ENCODE measurements at places on chromosomes 12 and 14.

DNA sequence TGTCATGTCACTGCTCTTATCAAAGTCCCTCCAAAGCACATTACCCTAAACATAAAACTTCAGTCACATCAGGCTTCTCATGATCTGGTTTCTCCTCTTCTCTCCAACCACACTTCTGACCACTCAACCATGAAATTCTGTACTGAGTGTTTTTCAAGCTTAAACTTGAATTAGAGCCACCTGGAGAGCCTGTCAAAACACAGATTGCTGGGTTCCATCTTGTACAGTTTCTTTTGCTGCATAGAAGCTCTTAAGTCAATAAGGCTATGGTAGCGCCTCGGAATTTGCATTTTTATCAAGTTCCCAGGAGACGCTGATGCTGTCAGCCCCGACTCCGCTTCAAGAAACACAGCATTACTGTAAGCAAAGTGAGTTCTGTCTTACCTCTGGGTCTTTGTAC lies 16.4 kb upstream of the SRRM4 start:
- no peaks in the 10 kb centered on the region for H3K4me1 ChIP-seq
- H3K36me3 ChIP-seq, result no peaks in the 10 kb centered on the region
- H3K4me3 ChIP-seq, result no peak overlapping the region
- no peak for DNase-seq
- H3K27ac ChIP-seq, result no peak overlapping the region

- no peaks in the 10 kb centered on the region for H3K36me3 ChIP-seq
- peak; percentile 80 for DNase-seq
- H3K4me1 ChIP-seq, result peaks cover 34% of the 10 kb centered on the region
- H3K4me3 ChIP-seq, result peak overlapping the region; percentile 93
- peak overlapping the region; percentile 91 for H3K27ac ChIP-seq
Measured at GRCh38 chr12:65170209-65170881, 962 bp downstream of the LEMD3 start.

DNA sequence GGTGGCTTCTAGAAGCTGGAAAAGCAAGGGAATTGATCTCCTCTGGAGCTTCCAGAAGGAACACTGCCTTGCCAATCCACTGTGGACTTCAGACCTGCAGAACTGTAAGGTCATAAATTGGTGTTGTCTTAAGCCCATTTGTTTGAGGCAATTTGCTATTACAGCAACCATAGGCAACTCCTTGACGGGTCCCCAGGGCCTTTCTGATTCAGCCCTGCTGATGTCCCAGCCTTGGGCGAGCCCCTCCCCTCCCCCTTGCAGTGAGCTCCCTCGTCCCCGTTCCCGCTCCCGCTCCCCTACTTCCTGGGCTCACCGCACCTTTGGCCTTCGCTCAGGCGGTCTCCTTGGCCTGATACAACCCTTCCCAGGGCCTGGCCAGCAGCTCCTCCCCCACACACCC lies 18.9 kb upstream of the DIO3 start:
- no peak for DNase-seq
- H3K27me3 ChIP-seq, result no peaks in the 10 kb centered on the region
- H3K36me3 ChIP-seq, result no peaks in the 10 kb centered on the region
- no peak overlapping the region for H3K27ac ChIP-seq

DNA sequence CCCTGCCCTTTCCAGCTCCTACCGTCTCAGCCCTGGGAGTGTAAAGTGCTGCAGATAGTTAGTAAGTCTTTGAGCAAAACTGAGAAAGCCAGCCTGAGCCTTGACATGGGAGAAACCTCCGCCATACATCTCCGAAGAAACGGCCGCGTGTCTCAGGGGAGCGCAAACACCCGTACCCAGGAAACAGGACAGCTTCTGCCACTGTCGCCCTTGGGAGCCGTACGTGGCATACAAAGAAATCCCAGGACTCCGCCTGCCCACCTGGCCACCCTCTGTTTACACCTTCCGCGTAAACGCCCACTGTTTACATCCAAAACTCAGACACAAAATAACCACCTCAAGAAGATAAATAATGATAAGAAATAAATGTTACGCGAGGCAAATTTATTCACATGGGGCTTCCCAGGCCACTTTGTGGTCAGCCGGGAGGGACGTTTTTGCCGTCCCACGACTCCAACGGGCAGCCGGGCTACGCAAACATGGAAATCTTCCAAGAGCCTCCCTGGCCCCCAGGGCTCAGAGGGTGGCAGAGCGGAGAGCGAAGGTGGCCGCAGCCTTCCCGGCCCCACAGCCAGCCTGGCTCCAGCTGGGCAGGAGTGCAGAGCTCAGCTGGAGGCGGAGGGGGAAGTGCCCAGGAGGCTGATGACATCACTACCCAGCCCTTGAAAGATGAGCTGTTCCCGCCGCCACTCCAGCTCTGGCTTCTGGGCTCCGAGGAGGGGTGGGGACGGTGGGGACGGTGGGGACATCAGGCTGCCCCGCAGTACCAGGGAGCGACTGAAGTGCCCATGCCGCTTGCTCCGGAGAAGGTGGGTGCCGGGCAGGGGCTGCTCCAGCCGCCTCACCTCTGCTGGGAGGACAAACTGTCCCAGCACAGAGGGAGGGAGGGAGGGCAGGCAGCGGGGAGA lies at the start of gene BDKRB2:
BDKRB2 (plus strand) TSS at position 689 of the 908 bp plus-strand sequence. CDS start 32,269 bp downstream, outside the sequence.
- no peak within 1 kb of the TSS for H3K27ac ChIP-seq
- no peak for DNase-seq
- H3K27me3 ChIP-seq, result no peaks in the 10 kb centered on the region
- H3K4me1 ChIP-seq, result peaks cover 10% of the 10 kb centered on the region
- H3K4me3 ChIP-seq, result no peak within 1 kb of the TSS

DNA sequence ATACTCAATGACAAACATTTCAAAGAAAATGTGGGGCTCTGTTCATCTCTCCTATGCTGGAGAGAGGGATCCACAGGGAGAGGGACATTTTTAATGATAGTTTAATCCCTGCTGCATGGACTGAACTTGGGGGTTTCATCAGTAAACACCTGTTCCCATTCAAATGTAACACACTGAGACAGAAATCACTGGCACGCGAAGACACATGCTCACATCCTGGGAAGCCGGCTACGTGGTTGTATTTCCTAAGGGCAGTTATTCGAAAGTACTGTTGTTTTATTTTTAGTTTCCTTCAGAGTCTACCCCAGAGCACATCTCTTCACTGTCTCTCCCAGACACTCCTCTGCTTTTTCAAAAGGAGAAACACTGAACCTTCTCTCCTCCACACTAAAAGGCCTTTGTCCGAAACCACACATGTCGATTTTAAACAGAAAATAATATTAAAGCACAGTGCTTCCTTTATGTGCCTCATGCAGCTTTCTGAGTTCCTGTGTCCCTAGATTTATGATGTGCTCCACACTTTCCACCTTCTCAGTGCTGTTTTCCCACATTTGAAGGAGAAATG lies 52.8 kb downstream of the PTHLH start:
- H3K4me3 ChIP-seq, result no peak overlapping the region
- peaks cover 9% of the 10 kb centered on the region for H3K4me1 ChIP-seq
- H3K27ac ChIP-seq, result no peak overlapping the region
- H3K27me3 ChIP-seq, result no peaks in the 10 kb centered on the region

DNA sequence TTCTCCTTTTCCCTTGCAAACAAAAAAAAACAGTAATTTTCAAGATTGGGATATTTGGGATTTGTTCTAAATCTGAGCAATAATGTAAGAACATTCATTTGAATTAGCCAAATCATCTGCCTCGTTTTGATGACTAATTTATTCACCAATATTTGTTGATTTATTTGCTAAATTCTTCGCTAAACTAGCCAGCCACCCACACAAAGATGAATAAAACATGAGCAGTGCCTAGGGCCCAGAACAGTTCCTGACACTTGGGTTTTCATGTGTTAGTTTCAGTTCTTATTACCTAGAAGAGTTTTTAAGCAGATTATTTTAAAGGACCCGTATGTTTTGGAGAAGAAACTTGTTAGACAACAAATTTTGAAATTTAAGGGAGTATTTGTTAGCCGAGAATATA lies 1.4 kb downstream of the ETNK1 start:
- peak overlapping the region; percentile 82 for H3K4me3 ChIP-seq
- no peak for DNase-seq
- H3K27ac ChIP-seq, result peak overlapping the region; percentile 97
- H3K36me3 ChIP-seq, result no peaks in the 10 kb centered on the region
- no peaks in the 10 kb centered on the region for H3K27me3 ChIP-seq
- H3K4me1 ChIP-seq, result peaks cover 7% of the 10 kb centered on the region

DNA sequence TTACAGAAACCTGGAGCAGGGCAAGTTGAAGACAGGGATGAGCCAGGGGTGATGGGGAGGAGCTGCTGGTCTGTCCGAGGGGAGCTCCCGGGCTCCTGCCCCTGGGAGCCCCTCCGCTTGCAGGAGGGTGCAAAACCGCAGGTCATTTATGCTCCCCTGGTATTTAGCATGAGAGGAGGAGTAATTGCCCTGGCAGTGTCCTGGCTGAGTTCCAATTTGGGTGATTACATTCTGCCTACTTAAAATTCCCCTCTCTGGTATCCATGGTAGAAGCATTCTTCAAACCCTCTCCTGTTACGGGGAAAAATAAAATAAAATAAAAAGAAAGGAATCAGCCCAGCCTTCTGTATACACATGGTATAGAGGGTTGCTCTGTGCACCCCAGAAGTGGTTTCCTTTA lies 61.7 kb upstream of the VRK1 start:
- H3K36me3 ChIP-seq, result no peaks in the 10 kb centered on the region
- H3K4me1 ChIP-seq, result peaks cover 2% of the 10 kb centered on the region
- no peak overlapping the region for H3K4me3 ChIP-seq

GRCh38 chr14:91501951-91502930 lies 7.9 kb downstream of the PPP4R3A start:
- DNase-seq, result no peak
- no peaks in the 10 kb centered on the region for H3K27me3 ChIP-seq
- H3K4me3 ChIP-seq, result no peak overlapping the region
- H3K4me1 ChIP-seq, result peaks cover 22% of the 10 kb centered on the region
- no peak overlapping the region for H3K27ac ChIP-seq

DNA sequence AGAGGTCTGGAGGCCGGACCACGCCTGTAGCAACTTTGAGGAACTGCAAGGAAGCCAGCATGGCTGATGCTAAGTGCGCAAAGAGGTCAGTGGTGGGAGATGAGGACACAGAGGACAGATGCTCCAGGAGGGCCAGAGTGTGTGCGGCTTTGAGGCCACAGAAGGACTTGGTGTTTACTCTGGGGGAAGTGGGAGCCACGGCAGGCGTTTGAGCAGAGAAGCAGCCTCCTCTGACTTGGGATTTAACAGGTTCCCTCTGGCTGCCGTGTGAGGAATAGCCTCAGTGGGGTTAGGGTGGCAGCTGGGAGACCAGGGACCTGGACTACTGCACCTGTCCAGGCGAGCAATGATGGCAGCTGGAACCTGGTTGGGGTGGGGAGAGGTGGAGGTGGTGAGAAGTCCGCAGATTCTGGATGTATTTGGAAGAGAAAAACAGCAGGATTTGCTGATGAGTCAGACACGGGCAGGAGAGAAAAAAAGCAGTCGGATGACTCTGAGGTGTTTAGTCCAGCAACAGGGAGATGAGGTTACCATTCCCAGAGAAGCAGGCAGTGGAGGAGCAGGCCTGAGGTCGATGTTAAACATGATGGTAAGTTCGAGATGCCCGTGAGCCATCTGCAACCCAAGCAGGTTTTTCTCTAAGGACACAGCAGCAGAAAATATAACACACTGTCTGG lies 143.5 kb downstream of the SCARB1 start:
- peak overlapping the region; percentile 14 for H3K27ac ChIP-seq
- no peak overlapping the region for H3K4me3 ChIP-seq
- no peaks in the 10 kb centered on the region for H3K27me3 ChIP-seq
- DNase-seq, result no peak

- H3K4me1 ChIP-seq, result no peaks in the 10 kb centered on the region
- no peak overlapping the region for H3K4me3 ChIP-seq
- H3K36me3 ChIP-seq, result peaks cover 26% of the 10 kb centered on the region
- H3K27ac ChIP-seq, result no peak overlapping the region
Measured at GRCh38 chr12:14460212-14460841, 94.8 kb downstream of the ATF7IP start.

- no peaks in the 10 kb centered on the region for H3K36me3 ChIP-seq
- no peaks in the 10 kb centered on the region for H3K27me3 ChIP-seq
- H3K4me3 ChIP-seq, result no peak overlapping the region
- no peaks in the 10 kb centered on the region for H3K4me1 ChIP-seq
Measured at GRCh38 chr12:129103231-129103630, 250.0 kb downstream of the GLT1D1 start.

- no peak for DNase-seq
- H3K4me1 ChIP-seq, result no peaks in the 10 kb centered on the region
- no peak overlapping the region for H3K27ac ChIP-seq
- H3K4me3 ChIP-seq, result no peak overlapping the region
- H3K27me3 ChIP-seq, result peaks cover 2% of the 10 kb centered on the region
Measured at GRCh38 chr14:106694638-106695393, 1168.4 kb downstream of the TMEM121 start.

DNA sequence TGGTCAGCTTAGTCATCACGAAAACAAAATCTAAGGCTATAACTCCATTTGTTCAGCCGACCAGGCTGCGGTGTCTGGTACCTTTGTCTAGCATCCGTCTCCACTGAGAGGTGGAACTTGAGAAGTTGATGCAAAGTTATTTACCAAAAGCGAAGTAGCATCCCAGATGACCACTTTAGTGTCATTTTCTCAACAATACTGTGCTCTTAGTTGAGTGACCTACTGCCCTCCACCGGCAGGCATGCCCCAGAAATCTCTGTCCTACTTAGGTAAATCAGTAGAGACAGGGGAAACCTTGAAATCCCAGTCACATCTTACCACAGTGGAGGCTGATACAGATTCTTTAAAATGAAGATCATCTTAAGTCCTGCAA lies 1.3 kb upstream of the ST8SIA1 start:
- peaks cover 6% of the 10 kb centered on the region for H3K4me1 ChIP-seq
- DNase-seq, result no peak
- H3K4me3 ChIP-seq, result no peak overlapping the region

- H3K27ac ChIP-seq, result no peak within 1 kb of the TSS
- H3K27me3 ChIP-seq, result no peaks in the 10 kb centered on the region
- no peaks in the 10 kb centered on the region for H3K4me1 ChIP-seq
- DNase-seq, result no peak
- no peak within 1 kb of the TSS for H3K4me3 ChIP-seq
- no peaks in the 10 kb centered on the region for H3K36me3 ChIP-seq
Measured at GRCh38 chr12:133235401-133236112, at the start of gene ANHX. ANHX (minus strand) TSS chr12:133235877; CDS start chr12:133234356, 1,521 bp downstream.

- H3K4me3 ChIP-seq, result no peak overlapping the region
- H3K27me3 ChIP-seq, result no peaks in the 10 kb centered on the region
- no peaks in the 10 kb centered on the region for H3K36me3 ChIP-seq
- no peak for DNase-seq
- no peak overlapping the region for H3K27ac ChIP-seq
- H3K4me1 ChIP-seq, result peaks cover 22% of the 10 kb centered on the region
Measured at GRCh38 chr12:131826097-131826928, 1.9 kb upstream of the MMP17 start.

Measured in liver (tissue), 10 donors.